ENCODE measurements at places on chromosomes 1 and 21.
A peak's percentile ranks its signal among the peaks of the same experiment; 100 is the strongest.

GRCh38 chr1:150560011-150560438 is 10.8 kb downstream of the ADAMTSL4 start:
- DNase-seq, result peak; percentile 35

- DNase-seq, result no peak
Measured at GRCh38 chr1:111733183-111733991, 5.8 kb downstream of the INKA2 start.

DNA sequence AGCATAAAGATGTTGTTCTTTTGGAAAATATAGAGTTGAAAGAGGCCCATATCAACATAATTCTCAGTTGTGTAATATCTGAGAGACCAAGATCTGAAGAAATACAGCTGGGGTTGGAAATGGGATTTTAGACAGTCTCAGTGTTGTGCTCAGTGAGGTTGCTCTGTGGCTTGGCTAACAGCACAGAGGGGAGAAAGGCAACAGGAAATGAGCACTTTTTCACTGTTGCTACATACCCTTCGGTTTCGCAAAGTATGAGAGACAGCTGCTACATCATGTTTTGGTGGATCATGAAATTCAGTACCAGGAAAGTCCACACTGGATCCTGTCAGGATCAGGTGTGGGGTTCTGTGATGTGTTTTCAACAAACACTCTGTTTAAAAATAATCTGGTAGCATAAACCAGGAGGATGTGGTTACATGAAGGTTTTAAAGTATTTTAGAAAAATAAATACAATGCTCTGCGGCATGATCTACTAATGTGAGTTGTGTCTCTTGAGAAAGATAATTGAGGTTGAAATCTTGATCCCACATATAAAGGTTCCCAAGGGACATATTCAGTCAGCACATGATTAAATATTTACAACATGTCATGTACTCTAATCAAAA is 7.0 kb upstream of the GPR88 start:
- DNase-seq, result no peak

- DNase-seq, result no peak
Measured at GRCh38 chr1:8680664-8681650, 136.5 kb downstream of the RERE start.

GRCh38 chr1:222618880-222619596 is 1.1 kb downstream of the MIA3 start:
- DNase-seq, result no peak

DNA sequence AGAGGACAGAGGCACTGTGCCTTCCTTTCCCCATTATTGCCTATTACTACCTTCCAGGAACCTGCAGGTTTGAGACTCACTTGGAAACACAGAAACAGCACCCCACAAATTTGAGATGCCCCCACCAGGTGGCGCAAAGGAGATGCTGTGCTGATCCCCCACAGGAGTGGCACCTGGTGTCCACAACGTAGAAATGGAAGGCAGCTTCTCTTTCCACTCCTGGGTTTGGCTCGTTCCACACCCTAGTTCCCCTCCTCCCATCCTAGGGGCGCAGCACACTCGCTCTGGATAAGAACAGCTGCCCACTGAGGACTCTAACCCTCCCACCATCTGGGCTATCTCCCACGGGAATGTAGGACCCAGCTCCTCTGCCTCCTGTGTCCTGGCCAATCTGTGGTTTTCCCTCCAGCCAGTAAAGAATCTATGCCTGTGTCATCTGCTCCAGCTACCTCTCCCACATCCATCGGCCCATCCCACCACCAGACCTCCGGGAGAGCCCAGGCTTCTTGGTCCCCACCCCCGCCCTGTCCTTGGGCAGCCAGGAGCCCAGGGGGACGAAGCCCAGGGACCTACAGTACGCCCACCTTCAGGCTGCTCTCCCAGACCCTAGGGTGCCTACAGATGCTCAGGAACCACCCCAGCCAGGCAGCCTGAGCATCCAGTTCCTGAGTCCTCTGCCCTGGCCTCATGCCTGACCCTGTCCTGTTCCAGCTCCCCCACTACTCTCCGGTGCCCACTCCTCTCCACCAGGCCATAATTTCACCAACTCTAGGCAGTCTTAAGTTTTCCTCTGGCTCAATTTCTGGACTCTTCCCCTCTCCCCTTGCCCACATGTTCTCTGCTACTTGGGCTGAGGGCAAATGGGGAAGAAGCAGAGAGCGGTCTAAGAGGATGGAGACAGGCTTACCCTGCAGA is 549 bp downstream of the THBS3 start:
- peak; percentile 74 for DNase-seq
